ENCODE measurements at places on chromosomes 7 and 10. TPM values are rescaled to one million over a fixed set of nuclear protein-coding genes. Genes with fewer than 3 reads are reported as not detected.
A peak's percentile ranks its signal among the peaks of the same experiment; 100 is the strongest.

GRCh38 chr10:103820101-103821062, 35.0 kb downstream of the SH3PXD2A start:
- no peak for DNase-seq

The ANXA8L1 gene
- not detected for total RNA-seq

- no peak for DNase-seq
Measured at GRCh38 chr10:71623098-71623985, 96.2 kb downstream of the C10orf105 start.

DNA sequence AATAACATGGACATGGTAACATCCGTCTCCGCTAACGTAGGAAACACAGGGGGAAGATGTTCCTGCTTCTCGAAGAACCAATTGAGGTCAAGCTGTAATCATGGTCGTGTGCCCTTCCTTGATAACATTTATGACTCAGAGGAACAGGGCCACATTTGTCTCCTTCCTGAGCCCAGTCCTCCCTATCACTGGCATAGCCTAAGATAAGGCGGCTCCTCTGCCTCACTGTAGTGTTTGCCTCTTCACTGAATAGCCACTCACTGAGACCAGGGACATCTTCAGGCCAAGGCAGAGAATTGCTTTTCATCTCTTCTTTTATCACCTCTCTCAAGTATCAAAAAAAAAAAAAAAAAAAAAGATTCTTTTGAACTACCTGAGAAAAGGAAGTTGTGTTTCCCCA, 5.4 kb upstream of the GRM8 start:
- DNase-seq: no peak

GRCh38 chr10:23980094-23980493, 228.8 kb upstream of the KIAA1217 start:
- no peak for DNase-seq

The ARMC3 gene
- total RNA-seq: not detected

DNA sequence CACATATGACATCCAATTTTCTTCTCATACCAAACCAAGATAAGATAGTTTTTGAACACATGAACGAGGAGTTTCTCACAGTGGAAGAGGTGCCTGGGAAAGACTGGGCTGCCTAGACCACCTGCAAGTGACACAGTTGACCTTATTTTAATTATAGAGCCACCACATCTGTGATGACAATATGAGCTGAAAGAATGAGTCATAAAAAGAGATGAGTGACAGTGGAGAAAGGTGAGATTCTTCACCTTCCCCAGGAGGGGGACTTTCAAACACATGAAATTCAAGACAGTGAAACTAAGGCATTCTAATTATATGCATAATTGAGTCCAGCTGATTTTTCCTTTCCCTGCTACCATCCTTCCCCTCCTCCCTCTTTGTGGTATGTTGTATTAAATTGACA, 475.5 kb downstream of the NXPH1 start:
- DNase-seq: no peak

- peak; percentile 23 for DNase-seq
Measured at GRCh38 chr10:102927311-102928010, 9.4 kb downstream of the CNNM2 start.

The COL17A1 gene
- 249 TPM for total RNA-seq

DNA sequence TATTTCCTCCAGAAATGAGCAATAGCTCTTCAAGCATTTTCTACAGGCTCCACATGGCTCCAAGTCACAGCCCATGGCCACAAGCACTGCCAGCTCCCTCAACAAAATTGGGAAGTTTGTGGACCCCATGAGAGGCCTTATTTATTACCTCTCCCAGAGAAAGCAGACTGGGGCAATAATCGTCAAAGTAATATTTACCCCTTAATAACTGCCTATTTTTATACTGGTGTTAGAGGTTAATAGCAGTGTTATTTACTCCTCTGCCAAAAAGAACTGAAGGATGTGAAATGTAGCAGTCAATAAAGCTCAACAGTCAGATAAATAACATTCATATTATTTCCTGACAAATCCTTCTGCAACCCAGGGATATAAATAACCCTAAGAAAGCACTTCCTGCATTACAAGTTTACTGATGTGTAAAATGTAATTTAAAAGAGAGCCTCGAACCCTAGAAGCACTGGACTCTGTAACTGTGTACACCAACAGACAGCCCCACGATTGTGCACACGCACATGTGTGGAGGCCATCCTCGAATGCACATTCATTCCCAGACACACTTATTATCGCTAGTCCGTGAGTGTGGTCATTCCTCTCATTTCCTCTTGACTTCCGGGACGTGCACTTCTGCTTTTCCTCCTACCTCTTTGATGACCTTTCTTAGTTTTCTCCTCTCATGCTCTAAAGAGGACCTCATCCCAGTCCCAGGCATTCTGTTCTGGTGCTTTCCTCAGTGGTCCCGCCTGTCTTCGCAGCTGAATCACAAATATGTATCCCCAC, 157.4 kb downstream of the EVX1 start:
- DNase-seq: no peak

- DNase-seq: no peak
Measured at GRCh38 chr7:137990251-137990941, 11.5 kb downstream of the CREB3L2 start.

GRCh38 chr7:88165697-88166096, 54.1 kb downstream of the SRI start:
- no peak for DNase-seq

- no peak for DNase-seq
Measured at GRCh38 chr10:90354914-90355313, 502.9 kb downstream of the HTR7 start.

- DNase-seq: no peak
Measured at GRCh38 chr7:11192506-11192905, 218.8 kb downstream of the PHF14 start.

Measured in colonic mucosa (tissue), 4 donors.